ENCODE measurements at places on chromosomes 16 and 17.
A peak's percentile ranks its signal among the peaks of the same experiment; 100 is the strongest.

- DNase-seq = no peak
Measured at GRCh38 chr17:10177913-10178505, 20.4 kb downstream of the GAS7 start.

- DNase-seq = no peak
Measured at GRCh38 chr17:74859459-74860228, at the start of gene GRIN2C. GRIN2C (minus strand) TSS chr17:74859885; CDS start chr17:74855092, 4,793 bp downstream.

DNA sequence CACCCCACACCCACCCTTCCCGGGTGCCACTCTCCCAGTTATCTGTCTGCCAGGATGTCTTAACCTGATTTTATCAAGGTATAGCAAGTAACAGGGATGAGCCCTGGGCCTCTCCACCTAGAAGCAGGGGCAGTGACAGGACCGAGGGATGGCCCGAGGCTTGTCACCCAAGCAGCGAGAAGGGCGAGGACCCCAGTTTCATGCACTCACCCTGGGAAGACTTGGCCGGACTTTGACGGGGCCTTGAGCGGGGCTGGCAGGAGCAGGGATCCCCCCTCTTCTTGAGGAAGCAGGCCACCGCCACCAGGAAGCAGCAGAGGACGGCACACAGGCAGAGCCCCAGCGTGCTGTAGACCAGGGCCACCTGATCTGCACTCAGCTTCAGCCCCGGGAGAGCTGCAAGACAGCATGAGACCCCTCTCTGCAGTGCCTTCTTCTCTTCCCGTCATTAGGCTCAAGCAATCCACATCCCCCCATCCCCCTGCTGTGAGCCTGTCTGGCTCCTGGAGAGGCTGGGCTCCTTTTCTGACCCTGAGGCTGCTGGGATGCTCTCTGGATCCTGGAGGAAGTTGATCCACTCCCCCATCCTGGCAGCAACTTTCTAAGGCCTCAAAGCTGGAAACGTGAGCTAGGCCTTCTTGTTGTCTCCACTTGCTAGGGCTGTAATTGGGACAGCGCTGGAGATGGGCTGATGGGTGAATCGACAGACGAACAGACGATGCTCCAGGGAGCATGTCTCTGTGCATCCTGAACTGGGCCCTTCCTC lies 31.6 kb downstream of the TNFRSF13B start:
- DNase-seq = peak; percentile 32

- DNase-seq = no peak
Measured at GRCh38 chr16:21584817-21585216, 14.6 kb upstream of the METTL9 start.

- peak; percentile 78 for DNase-seq
Measured at GRCh38 chr16:88737298-88738150, 31.2 kb downstream of the CTU2 start.

DNA sequence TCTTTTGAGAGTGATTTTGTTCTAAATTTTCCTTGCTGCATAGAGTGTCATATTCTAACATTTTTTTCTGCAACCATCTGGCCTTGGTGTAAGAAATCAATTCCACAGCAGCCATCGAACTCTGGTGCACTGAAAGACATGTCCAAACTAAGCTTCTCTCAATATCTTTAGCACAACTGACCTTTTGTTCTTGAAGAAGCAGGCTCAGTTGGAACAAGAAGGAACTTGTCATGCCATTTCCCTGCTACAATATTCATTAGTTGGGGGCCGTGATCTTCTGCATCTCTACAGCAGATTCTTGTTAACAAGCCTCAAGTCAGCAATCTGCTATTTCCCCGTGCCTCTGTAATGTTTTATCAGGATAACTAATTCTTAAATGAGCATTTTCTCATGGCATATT lies 1305.6 kb downstream of the CDH11 start:
- DNase-seq = no peak

DNA sequence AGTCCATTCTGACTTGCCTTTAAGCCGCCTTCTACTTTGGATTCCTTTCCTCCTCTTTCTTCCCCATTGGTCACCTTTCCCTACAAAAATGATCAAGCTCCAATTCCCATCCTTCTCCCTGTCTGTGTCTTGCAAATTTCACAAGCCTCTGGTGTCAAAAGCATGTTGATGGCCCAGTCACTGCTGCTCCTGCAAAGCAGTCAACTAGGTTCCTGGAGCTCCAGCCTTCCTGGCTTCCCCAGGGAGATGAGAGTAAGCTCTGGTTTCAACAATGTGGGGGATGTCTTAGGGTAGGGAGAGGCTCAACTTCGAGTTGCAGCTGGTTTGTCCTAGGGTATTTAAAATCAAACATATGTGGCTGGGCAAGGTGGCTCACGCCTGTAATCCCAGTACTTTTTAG lies 36.1 kb upstream of the HELZ start:
- no peak for DNase-seq

DNA sequence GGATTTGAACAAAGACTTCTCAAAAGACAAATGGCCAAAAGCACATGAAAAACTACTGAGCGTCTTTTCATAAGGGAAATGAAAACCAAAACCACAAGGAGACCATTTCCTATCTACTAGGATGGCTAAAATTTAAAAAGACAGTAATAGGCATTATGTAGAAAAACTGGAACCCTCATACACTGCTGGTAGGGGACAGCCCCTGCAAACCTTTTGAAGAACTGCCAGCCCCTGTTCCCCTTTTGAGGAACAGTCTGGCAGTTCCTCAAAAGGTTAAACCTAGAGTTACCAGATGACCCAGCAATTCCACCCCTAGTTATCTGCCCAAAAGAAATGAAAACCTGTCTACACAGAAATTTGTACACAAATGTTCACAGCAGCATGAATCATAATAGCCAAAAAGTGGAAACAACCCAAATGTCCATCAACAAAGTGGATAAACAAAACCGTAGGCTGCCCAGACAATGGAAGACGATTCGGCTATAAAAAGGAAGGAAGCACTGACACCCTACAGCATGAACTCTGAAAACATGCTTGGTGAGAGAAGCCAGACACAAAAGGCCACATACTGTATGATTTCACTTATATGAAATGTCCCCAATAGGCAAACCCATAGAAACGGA lies 22.9 kb downstream of the CDIP1 start:
- DNase-seq = no peak

GRCh38 chr17:57243171-57243622 lies 13.1 kb upstream of the MSI2 start:
- DNase-seq = peak; percentile 60

- no peak for DNase-seq
Measured at GRCh38 chr17:12808723-12809122, 19.4 kb downstream of the ARHGAP44 start.

GRCh38 chr17:2637422-2637821 lies 44.0 kb downstream of the PAFAH1B1 start:
- DNase-seq = no peak

Measured in right forelimb (tissue), 1 donor.